ENCODE measurements at places on chromosomes 3 and 15. TPM values are rescaled to one million over a fixed set of nuclear protein-coding genes. Genes with fewer than 3 reads are reported as not detected.

DNA sequence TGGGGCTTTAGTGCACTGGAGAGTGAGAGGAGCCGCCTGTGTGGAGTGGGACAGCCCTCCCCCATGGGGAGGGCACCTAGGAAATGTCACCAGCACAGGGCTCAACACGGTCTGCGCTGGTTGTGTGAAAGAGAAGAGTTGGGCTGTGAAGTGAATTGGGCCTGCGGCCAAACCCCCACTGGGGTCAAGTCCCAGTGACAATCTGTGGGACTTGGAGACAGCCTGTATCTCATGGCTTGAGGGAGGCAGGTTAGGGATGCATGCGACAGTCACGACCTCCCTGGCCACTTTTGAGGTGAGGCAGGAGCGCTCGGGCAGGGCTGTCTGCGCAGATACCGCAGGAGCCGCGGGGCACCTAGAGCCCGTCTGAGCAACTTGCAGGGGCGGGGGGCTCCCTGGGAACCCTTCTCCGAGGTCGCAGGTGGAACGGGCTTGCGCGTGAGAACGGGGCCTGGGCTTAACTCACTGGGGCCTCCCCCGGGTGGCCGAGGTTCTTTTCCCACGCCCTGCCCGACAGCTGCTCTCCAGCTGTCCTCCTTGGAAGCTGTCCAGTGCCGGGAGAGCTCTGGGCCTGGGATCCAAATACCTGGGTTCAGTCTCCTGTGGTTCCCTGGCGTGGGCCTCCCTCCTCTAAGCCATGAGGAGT is 77.4 kb downstream of the SNRK start:
- DNase-seq = no peak

- no peak for DNase-seq
Measured at GRCh38 chr3:14303336-14304100, 98.9 kb upstream of the SLC6A6 start.

- DNase-seq = no peak
Measured at GRCh38 chr3:73710340-73710739, 85.6 kb upstream of the PDZRN3 start.

GOLGA8S gene
- not detected for total RNA-seq

DNA sequence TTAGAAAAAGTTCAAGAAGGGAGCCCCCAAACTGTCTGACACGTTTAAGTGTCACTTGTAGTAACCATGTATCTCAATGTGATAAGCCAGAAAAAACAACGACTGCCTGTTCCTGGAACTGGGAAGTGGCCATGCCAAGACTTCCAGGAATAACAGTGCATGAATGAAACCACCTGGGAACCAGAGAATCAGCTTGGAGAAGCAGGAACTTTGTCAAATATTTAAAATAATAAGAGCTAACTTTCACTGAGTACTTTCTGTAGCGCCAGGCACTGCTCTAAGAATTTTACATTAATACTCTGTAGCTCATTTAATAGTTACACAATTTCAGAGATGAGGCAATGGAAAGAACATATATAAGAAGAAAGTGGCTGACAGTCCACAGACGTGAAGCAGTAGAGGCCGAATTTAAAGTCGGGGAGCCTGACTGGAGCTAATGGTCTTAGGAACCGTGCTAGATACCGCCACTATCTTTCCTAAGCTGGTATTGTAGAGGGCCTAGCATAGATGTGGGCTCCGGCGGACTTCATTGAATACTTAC is 876 bp downstream of the PLSCR1 start:
- no peak for DNase-seq

MUC13 gene
- not detected for total RNA-seq

- no peak for DNase-seq
Measured at GRCh38 chr3:196120291-196120951, 38.5 kb upstream of the TFRC start.

- DNase-seq = no peak
Measured at GRCh38 chr15:64507293-64507802, 47.0 kb downstream of the ZNF609 start.

- no peak for DNase-seq
Measured at GRCh38 chr3:77648214-77648613, 608.3 kb downstream of the ROBO2 start.

DNA sequence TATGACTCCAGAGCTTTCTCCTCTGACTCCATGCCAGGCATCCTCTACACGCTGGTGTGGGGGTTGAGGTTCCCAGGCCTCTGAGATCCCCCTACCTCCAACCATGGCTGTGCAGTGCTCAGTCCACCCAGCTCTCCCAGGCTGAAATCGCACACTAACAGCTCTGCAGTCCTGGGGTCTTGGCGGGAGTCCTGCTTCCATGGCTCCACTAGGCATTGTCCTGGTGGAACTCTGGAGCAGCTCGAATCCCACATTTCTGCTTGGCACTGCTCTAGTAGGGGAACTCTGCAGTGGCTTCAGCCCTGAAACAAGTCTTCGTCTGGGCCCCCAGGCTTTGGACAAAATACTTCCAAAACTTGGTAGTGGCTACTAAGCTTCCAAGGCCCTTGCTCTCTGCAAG is 50.7 kb downstream of the ROPN1B start:
- no peak for DNase-seq

- no peak for DNase-seq
Measured at GRCh38 chr3:157527131-157527881, 24.1 kb upstream of the VEPH1 start.

GRCh38 chr3:10804183-10804648 is 11.8 kb upstream of the SLC6A11 start:
- no peak for DNase-seq

GRCh38 chr3:169965562-169966427 is 812 bp upstream of the SEC62 start:
- no peak for DNase-seq

GRCh38 chr3:50015918-50016317 is 72.8 kb upstream of the RBM5 start:
- DNase-seq = no peak

- no peak for DNase-seq
Measured at GRCh38 chr15:89035150-89035549, 53.1 kb upstream of the ABHD2 start.

DNA sequence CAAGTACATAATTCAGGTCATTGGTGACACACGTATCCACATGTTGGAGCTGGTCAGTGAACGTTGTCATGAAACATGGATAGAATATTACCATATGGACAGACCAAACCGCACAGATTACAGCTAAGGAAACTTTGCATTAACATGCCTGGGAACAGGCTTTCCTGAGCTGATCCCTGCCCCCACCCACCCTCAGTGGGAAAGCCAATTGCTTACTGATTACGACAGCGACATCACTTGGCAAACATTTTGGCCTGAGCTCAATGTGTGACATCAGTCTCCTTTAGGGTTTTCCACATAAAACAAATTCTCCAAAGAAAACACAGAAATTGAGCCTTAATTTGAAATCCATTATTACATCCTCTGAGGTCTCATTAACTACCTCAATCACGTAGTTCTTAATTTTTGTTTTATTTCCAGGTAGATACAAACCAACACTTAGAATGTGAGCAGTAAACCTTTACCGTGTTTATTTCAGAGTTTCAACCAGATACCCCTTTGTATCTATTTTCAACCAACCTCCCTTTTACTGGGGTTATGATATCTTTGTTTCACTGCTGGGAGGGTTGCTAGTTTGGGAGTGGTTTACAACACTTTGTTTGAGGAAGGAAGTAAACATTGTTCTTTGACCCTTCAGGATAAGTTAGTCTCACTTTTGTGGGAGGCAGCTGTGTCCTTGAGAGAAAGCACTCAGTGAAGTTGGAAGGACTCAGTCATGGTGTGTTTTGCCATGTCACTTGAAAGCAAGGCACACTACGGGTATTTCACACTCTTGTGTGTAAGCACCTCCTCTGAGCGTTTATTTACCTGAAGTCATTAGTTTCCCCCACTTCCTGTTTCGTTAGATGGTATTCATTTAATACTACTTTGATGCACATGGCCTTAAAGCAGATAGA is 103.1 kb downstream of the CMSS1 start:
- DNase-seq = no peak

DNA sequence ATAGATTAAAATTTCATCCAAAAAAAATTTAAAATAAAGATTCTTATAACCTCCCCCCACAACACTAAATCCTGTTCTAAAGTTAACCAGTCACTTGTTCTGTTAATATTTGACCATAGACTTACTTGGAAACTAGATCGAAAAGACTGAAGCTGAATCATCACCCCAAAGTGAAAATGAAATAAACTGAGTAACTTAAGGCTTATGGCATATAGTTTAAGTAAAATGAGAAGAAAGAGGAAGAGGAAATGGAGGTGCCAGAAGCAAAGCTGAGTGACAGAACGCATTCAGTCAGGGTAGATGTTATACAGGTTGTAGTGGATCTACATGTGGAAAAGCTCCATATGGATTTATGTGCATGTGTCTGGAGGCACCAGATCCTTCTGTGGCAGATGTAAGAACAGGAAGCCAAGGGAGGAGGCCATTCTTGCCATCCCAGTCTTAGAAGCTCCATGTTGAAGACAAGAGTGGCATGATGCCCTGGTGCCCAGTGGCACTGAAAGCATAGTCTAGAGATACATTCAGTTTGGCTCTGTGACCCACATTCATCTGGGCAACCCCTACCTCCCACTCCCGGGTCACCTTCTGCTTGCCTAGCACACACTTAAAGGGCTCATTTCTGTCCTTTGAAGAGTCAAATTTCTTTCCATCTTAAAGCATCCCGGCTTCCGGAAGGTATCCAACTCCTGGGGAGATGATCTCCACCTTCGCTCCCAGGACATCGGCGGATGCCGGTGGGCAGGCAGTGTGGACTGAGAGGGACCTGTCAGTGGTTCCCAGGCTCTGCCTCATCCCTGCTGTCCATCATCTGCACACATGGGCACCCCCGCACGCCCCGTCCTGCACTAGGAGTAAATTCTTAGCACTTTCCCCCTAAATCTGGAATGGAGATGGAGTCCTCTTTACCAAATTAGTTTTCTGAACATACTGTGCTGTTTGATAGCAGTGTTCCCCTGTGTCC is 90.8 kb downstream of the NEO1 start:
- DNase-seq = no peak

- DNase-seq = no peak
Measured at GRCh38 chr3:66390013-66390412, 110.8 kb downstream of the LRIG1 start.

FRMD4B gene
- 40.3 TPM for total RNA-seq

DNA sequence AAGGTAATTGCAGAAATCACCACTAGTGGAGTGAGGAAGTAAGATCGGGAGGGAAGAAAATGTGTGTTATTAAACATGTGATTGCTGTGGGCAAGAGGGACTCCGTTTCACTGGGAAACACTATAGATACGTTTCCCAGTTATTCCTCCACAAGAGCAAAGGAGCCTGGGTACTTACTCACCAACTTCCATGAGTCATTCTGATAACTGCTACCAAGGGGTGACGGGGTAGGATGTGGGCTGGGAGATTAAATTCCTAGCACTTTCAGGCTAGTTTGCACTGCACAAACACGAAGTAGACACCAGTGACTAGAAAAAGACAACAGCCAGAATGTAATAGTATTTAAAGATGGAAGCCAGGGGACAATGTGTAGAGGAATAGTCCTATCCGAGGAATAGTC is 812.9 kb upstream of the CFAP20DC start:
- no peak for DNase-seq

SUCLG2 gene
- 59.9 TPM for total RNA-seq

- DNase-seq = no peak
Measured at GRCh38 chr3:30189900-30190299, 416.5 kb upstream of the TGFBR2 start.

DNA sequence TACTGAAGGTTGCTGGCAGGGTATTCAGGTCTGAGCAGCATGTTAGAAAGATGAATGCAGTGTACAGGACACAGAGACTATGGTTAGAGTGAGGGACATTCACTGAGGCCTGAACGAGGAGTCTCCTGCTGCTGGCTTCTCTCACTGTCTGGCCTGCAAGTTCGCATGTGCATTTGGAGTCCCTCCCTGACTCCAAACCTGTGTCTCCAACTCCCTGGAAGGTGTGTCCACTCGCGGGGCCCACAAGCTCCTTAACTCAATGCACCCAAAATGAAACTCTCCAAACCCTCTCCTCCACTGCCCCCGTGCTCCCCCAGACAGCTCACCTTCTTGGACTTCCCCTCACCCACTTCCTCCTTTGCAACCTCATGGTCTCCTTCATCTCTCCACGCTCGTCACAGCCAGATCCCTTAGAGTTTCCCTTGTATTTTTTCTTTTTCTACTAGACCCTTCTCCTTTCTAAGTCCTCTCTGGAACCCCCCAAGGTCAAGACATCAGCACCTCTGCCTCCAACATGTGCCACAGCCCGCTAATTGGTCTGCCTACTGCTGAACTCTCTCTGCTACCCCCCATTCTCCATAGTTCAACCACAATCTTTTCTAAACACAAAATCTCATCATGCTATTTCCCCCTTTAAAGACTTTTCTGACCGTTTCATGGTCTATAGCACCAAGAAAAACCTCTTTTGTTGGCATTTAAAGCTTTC is 58.3 kb downstream of the HES1 start:
- no peak for DNase-seq

TPRG1 gene
- total RNA-seq = 28.6 TPM

DNA sequence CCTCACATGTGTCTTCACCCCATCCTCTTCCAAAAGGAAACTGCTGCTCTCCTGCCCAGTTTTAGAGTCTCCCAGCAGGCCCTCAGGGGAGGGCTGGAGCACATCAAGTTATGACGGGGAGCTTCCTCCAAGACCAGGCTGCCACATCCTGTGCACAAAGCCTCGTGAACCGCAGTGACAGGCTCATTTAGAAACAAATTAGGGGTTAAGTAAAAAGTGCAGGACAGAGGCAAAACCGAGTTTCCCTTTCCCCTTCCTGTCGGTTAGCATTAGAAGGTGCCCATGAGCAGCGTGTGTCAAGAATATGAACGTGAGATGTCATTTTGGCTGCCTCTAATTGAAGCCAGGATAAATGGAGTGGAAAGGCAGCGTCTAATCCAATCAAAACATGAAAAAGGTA is 199.7 kb downstream of the ARRDC4 start:
- DNase-seq = peak; percentile 31

DNA sequence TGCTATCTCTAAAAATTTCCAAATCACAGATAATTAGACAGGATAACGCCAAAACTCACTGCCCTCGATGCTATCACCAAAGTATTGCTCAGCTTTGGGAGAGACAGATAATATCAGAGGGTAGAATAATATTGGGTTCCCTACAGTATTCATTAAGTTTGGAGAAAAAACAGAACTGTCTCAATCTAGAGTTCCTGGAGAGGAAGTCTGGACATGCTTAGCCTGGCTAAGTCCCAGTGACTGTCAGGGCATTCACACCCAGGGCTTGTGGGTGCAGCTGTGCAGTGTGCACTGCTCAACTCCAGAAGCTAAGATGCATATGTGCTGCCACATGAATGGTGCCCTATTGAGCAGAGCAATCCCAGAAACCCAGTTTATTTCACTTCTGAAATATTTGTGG is 459.6 kb upstream of the DPH6 start:
- DNase-seq = no peak

DNA sequence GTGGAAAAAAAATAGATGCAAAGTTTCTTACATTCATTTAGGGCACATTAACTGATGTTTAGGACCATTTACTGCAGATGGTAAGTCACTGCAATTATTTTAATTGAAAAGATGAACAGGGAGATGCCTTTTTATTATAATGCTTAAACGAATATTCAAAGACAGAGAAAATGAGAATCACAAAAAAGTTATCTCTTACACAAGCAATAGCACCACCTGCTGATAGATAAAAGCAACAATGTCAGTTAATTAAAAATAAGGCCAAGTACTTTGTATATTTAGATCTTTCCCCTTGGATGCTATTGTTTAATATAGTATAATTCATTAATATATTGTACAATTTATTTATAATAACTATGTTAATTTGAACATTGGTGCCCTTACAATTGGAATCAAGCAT is 55.9 kb downstream of the IFT80 start:
- DNase-seq = no peak

Measured in CD8-positive, alpha-beta memory T cell (primary cell).